ENCODE measurements at places on chromosomes 7 and 10. TPM values are rescaled to one million over a fixed set of nuclear protein-coding genes. Genes with fewer than 3 reads are reported as not detected.

The PPP1R3C gene
- 21.0 TPM for total RNA-seq

The DENND2A gene
- total RNA-seq = 0.41 TPM

The SLC16A9 gene
- total RNA-seq = 0.10 TPM

The GJC3 gene
- total RNA-seq = not detected

The AOC1 gene
- total RNA-seq = not detected

The PAX2 gene
- total RNA-seq = 0.34 TPM

The HIP1 gene
- 23.7 TPM for total RNA-seq

The FZD8 gene
- total RNA-seq = 7.0 TPM

The LYZL1 gene
- not detected for total RNA-seq

The VWDE gene
- total RNA-seq = 0.29 TPM

The GTF2IRD2 gene
- 7.7 TPM for total RNA-seq

The MMP21 gene
- total RNA-seq = not detected

The C10orf62 gene
- not detected for total RNA-seq

The UCN3 gene
- not detected for total RNA-seq

The NEUROG3 gene
- not detected for total RNA-seq

The NME8 gene
- not detected for total RNA-seq

The MPP7 gene
- total RNA-seq = not detected

The CHCHD3 gene
- 80.7 TPM for total RNA-seq

The INA gene
- total RNA-seq = 29.7 TPM

The STOX1 gene
- 1.1 TPM for total RNA-seq

The MAT1A gene
- total RNA-seq = not detected

The SYT15 gene
- total RNA-seq = 3.8 TPM

The VAX1 gene
- 1.3 TPM for total RNA-seq

The CFAP46 gene
- 1.5 TPM for total RNA-seq

The FAM221A gene
- total RNA-seq = 0.60 TPM

The CTNNA3 gene
- not detected for total RNA-seq

The SRRM3 gene
- 8.7 TPM for total RNA-seq

The SGCE gene
- total RNA-seq = 56.0 TPM

The AKR1C2 gene
- total RNA-seq = 4,029 TPM

The CYP2E1 gene
- 0.35 TPM for total RNA-seq

The CDC14C gene
- total RNA-seq = not detected

The MET gene
- 91.6 TPM for total RNA-seq

The VSTM4 gene
- total RNA-seq = 0.39 TPM

The ASB15 gene
- not detected for total RNA-seq

The ITPRID1 gene
- total RNA-seq = not detected

The OPN4 gene
- total RNA-seq = not detected

The SFTPD gene
- 0.19 TPM for total RNA-seq

The CALHM3 gene
- 0.31 TPM for total RNA-seq

The MXI1 gene
- 5.7 TPM for total RNA-seq

The ELN gene
- 0.08 TPM for total RNA-seq

The UNCX gene
- total RNA-seq = not detected

The TRIP6 gene
- 58.6 TPM for total RNA-seq

The ACSM6 gene
- total RNA-seq = not detected

The DNAJC12 gene
- total RNA-seq = 60.5 TPM

The MEIG1 gene
- total RNA-seq = 1.00 TPM

The ADRB1 gene
- 1.2 TPM for total RNA-seq

The NUTM2E gene
- 0.40 TPM for total RNA-seq

The PTF1A gene
- total RNA-seq = not detected

The PHYHIPL gene
- 0.16 TPM for total RNA-seq

The CH25H gene
- 0.15 TPM for total RNA-seq

The SORBS1 gene
- total RNA-seq = 0.63 TPM

The ALDH18A1 gene
- 48.7 TPM for total RNA-seq

The TLX1 gene
- total RNA-seq = not detected

The SLC29A4 gene
- total RNA-seq = 15.9 TPM

The MYL10 gene
- total RNA-seq = not detected

The PPP1R17 gene
- total RNA-seq = not detected
